8988T (cell line): ENCODE measurements at places on chromosomes 1 and 21.
A peak's percentile ranks its signal among the peaks of the same experiment; 100 is the strongest.

DNA sequence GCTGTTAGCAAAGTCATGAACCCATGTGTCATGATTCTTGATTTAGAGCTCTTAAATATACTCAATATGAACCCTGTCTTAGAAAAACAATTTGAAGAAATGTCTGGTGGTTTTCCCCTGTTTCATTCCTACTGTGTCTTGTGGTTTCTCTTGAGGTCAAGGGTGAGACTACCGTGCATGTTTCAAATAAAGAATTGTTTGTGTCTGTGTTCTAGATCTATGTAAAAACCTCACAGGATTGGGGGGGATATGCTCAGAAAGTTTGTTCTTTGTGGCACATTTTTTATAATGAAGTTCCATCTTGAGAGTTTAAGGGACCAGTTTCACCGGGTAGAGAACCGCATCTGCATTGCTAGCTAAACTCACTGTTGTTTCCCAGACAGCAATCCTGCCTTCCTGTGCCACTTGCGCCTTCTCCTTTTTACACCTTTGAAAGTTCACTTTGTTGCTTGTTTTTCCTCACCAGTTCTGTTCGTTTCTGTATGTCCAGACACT lies 30.9 kb upstream of the CACYBP start:
- DNase-seq, result no peak

DNA sequence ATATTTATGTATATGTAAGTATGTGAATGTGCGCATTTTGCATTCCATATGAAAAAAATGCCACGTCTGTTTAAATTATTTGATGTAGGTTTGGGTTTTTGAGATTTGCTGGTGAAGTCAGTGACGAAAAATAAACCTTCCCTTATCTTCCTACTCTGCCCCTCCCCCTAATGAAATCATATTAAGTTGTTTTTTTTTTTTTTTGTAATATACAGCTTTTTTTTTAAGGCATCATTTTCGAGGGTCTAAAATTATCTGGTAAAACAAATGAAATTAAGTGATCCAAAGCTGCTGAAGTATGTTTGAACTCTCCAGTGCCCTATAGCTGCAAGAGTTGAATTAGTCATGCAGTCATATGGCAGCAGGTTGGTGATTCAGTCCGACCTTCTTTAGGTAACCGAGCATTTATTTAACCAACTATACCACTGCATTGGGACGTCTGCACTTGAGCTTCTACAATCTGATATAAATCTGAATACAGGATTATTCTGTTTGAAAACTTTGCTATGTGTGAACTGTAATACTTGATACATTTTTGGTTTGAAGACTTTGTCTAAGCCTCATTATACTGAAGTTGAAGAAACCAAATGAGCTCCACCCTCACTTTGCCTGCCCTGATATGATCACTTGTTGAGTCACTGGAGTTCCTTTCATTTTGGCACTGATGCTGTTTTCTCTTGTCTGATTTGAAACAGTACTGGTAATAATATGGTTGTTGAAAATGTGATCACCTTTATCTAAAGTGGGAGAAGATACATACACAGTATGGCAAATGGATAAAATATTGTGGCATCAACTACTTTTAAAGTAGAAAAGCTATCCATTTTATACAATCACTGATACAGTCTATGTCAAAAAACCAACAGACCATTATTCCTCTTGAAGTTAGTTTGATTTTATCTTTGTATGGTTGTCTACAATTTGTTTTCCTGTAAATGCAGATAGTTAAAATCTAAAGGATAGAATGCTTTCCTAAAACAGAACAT lies 11.7 kb downstream of the PDIK1L start:
- no peak for DNase-seq

GRCh38 chr1:114130846-114131525 lies 22.7 kb downstream of the SYT6 start:
- DNase-seq, result no peak

- DNase-seq, result no peak
Observed at GRCh38 chr1:54228638-54229079, 28.7 kb downstream of the MRPL37 start.

DNA sequence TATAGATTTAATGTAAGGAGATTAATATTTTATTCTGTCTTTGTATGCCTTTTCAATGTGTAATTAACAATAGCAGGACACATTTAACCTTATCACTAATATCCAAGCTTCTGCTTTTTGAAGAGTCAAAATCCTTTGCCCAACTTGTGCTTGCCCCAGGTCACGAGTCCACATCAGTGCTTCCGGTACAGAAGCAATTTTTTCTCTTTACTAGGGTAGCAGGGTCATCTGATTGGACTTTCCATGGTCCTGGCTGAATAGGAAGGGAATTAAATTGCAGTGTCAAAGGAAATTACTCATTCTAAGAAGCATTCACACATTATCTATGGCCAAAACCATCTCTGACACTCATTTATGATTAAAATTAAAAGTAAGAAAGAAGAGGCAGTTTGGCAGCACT lies 460.5 kb upstream of the ADGRL2 start:
- no peak for DNase-seq

- DNase-seq, result no peak
Observed at GRCh38 chr1:155794605-155795245, 62.3 kb downstream of the GON4L start.

GRCh38 chr21:14670409-14670808 lies 124.3 kb upstream of the SAMSN1 start:
- DNase-seq, result no peak

DNA sequence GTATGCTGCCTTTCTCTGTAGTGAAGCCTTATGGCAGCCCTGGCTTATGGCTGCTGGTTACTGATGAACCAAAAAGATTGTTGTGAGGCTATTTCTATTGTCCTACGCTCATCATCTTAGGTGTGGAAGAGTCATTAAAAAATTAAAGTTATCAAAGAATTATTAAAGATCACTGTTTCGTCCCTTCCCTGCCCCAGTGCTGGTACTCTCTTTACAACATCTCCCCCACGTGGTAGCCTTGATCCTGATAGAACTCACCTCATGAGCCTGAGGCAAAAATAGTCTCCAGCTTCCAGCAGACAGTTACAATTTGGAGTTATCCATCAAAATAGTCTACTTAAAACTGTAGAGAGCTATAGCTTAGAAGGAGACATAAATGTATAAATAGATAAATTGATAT lies 201.5 kb downstream of the S1PR1 start:
- DNase-seq, result peak; percentile 6

DNA sequence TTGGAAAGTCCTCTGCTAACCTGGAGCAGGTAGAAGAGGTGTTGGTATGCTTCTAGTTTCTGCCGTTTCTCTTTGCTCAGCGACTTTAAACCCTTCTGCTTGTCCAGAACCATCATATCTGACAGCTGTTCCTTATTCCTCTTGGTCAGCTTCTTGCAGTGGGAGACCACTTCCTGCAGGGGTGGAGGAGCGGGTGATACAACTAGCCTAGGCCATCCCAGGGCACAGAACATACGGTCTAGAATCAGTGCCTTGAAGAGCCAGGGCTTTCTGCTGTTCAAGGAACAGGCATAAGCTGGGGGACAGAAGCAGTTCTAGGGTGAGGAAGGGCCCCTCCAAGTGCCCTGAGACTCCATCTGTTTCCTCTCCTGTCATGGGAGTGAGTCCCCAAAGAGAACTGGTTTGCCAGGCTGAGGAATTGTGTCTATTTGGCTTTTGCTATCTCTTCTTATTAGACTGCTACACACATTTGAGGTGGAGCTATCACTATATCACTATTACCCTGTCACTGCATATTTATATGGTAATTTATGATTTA lies 32.5 kb downstream of the IQGAP3 start:
- no peak for DNase-seq

DNA sequence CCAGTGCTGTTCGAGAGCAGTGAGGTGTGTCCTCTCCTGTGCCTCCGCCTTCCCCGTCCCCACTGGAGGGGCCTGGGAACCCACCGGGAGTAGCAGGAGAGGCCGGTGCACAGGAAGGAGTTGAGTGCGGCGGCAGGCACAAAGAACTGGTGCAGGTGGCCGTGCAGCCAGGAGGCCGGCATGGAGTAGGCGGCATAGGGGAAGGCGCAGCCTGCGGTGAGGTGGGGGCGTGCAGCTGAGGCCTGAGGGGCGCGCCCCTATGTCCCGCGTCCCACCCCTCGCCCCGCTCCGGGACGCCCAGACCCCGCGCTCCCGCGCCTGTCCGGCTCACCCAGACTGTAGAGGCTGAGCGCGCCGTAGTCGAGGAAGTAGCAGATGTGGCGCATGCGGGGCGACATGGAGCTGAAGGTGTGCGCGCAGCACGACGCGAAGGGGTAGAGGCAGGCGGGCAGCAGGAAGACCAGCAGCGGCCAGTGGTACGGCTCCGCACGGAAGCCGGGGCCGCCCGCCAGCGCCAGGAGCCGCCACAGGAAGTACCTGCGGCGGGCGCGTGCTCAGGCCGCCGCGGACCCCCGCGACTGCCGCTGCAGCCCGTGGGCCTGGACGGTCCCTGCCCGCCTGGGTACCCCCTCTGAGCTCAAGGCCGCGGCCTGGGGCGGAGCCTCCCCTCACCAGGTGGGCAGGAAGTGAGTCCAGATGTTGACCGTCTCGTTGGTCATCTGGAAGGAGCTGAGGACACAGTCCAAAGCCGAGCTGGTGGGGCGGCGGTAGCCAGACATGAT lies 2.2 kb downstream of the PAQR6 start:
- DNase-seq, result no peak

DNA sequence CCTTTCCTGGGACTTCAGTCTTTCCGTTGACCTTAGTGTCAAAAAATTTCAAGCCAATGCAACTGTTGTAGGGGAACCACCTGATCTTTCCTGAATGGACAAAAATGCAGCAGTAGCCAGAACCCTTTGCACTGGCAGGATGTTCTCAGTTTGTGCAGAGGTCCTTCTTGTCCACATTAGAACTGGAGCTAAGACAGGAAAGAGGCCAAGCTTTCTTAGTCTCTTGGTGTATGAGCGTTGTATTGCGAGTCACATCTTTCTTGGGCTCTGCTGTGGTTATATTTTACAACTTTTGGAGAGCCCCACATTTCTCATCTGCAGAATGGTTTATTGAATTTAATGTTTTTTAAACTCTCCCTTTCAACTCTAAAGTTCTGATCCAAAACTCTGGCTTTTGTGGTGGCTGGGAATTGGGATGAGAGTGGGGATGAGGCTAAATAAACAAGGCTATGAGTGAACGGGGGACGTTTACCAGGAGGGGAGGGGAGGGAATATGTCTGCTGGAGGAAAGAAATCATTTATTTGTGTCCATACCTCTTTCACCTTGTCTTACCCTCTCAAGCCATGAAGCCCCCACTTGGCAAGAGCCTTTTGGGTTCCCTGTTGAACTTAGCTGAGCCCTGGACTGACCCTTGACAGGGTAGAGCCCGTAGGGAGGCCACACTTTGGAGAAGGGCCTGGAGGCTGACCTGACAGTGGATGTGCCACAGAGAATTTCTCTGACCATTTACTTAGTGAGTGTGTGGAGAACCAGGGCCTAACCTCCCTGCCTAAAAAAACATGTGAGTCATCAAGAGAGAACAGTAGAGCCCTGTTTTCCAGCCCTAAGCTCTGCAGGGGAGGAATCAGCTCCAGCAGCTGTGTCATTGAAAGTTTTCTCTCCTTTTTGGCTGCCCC lies 586 bp downstream of the CHI3L2 start:
- no peak for DNase-seq

DNA sequence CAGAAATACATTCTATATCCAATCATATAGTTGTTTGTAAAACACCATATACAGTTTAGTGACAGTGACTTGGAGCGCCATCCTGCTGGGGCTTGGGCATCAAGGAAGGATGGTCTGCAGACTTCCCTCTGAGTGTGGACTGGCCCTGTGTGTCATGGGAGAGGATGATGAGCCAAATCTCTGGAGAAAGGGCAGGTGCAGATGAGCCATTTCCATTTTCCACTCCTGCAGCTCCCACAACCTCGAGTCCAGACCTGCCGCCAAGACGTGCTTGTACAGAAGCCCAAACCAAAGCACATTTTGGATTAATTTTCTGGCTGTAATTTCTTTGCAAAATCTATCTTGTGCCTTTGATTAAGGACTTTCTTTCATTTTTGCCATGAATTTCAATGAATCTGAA lies 48.3 kb upstream of the SLC22A15 start:
- DNase-seq, result no peak

GRCh38 chr1:9960706-9961562 lies 17.7 kb downstream of the NMNAT1 start:
- DNase-seq, result no peak

- DNase-seq, result no peak
Observed at GRCh38 chr21:36877741-36878140, 88.7 kb downstream of the HLCS start.

DNA sequence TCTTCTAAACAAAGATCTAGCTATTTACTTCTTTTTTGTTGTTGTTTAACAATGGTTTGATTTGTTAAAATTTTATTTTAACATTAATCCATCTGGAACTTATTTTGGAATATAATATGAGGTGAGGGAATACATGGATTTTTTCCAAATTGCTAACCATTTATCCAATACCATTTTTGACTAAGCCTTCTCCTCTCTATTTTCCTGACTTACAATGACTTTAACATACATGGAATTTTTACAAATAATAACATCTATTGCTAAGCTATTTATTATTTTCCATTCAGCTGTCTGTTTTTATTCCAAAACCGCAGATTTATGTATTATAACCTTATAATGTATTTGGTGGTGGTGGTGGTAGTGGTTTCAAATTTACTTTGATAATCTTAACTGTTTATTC lies 420.3 kb upstream of the ADGRL2 start:
- DNase-seq, result no peak

DNA sequence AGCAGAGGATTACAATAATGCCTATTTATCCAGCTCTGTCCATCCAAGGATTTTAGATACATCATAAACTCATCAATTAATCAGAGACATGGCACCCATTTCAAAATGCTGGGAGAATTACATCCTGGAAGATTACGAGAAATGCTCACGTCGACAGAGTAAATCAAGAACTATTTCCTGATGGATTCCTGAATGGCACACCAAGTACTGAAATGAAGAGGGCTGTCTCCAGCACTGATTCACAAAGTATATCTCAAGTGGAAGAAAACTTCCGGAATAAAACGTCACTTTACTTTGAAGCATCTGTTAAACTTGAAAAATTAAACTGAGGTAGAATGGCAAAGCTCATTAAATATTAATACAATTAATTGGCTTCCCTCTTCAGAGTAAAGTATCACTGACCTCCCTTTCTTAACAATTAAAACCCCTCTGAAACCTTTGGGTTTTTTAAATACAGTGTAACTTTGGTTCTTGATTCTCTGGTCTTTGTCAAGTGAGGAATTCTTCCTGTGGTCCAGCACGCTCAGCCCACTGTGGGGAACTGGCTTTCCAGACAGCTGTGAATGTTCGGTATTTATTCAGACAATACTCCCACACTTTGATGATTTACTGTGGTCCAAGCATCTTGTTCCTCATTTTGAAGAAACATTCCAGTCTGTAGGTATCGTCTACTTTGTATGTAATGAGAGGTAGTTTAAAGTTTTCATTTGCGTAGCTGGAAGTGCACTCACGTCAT lies 288.0 kb downstream of the NFIA start:
- no peak for DNase-seq

DNA sequence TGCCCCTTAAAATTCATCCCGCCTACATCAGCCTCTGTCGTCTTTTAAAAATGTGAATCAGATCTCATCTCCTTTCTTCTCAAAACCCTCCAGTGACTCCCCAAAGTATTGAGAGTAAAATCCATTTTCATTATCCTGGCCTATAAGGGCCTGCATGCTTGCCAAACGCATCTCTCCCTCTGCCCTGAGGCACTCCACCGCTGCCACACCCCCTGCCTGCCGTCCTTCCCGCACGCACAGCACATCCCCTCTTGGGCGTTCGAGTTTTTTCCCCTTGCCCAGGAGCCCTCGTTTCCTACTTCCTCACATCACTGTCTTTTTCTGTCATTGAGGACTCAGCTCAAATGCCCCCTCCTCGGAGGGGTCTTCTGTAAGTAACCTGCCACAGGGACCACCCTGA lies 53.3 kb upstream of the MTR start:
- no peak for DNase-seq
